Foreskin keratinocyte (primary cell): ENCODE measurements at places on chromosomes 11 and 22.

GRCh38 chr11:44971185-44971584 is 20.5 kb upstream of the TP53I11 start:
- DNase-seq: no peak

- no peak for DNase-seq
Observed at GRCh38 chr11:331358-332060, 10.8 kb upstream of the IFITM3 start.

GRCh38 chr11:33615751-33616150 is 84.9 kb downstream of the C11orf91 start:
- peak; percentile 64 for DNase-seq

GRCh38 chr11:102974552-102975280 is 19.2 kb upstream of the MMP13 start:
- peak; percentile 85 for DNase-seq

DNA sequence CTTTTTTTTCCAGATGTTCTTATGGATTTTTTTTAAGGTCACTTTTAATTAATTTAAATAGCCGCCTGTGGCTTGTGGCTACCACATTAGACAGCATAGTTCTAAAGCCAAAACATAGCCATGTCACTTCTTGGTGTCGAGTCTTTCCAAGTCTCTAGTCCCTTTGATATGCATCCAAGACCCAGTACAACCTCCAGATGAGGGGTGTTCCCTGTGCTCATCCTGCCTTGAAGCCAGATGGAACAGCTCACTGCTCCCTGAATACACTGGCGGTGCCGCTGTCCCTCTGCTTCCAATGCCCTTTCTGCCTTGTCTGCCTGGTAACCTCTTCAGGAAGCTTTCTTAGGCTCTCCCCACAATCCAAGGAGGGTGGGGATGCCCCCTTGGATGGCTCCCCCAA is 338.0 kb downstream of the TENM4 start:
- no peak for DNase-seq

DNA sequence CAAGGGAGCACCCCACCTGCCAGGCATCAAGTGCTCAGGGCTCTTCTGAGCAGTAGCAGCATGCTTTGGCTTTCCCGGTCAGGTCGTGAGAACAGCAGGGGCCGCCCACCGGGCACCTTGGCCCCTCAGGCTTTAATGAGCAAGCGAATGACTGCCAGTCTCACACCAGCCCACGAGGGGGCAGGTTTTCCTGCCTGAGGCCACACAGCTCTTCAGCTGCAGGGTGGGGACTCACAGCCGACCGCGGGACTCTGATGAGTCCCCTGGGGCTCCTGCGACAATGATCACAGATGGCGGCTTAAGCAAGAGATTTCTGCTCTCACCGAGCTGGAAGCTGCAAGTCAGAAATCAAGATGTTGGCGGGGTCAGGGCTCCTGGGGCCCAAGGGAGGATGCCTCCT is 14.3 kb upstream of the FGF19 start:
- DNase-seq: no peak

- peak; percentile 26 for DNase-seq
Observed at GRCh38 chr11:80417681-80418080, 976.9 kb upstream of the TENM4 start.

GRCh38 chr11:35363246-35363801 is 56.0 kb downstream of the SLC1A2 start:
- DNase-seq: no peak

GRCh38 chr11:38667359-38667758 is 2069.3 kb upstream of the RAG2 start:
- no peak for DNase-seq

DNA sequence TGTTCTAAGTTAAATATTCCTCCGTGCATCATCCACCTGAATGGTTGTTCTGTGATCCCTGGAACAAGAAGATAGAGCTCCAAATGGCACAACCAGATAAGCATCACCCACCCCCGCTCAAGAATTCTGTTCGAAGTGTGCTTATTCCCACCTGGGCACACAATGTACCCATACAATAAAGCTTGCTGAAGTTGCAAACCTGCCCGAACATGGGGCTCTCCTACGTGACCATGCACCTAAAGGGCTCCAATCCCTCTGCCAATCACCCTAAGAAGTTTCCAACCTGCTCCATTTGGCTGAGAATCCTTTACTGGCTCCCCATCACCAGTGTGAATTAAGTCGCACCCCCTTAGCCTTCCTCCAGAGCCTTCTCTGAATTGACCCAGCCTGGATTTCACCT is 1157.4 kb downstream of the TBC1D22A start:
- DNase-seq: no peak

- no peak for DNase-seq
Observed at GRCh38 chr11:75840522-75840921, 25.5 kb downstream of the UVRAG start.

GRCh38 chr11:7612661-7613393 is 60.5 kb downstream of the CYB5R2 start:
- DNase-seq: peak; percentile 53

- no peak for DNase-seq
Observed at GRCh38 chr22:24504540-24504939, 9.4 kb downstream of the UPB1 start.

DNA sequence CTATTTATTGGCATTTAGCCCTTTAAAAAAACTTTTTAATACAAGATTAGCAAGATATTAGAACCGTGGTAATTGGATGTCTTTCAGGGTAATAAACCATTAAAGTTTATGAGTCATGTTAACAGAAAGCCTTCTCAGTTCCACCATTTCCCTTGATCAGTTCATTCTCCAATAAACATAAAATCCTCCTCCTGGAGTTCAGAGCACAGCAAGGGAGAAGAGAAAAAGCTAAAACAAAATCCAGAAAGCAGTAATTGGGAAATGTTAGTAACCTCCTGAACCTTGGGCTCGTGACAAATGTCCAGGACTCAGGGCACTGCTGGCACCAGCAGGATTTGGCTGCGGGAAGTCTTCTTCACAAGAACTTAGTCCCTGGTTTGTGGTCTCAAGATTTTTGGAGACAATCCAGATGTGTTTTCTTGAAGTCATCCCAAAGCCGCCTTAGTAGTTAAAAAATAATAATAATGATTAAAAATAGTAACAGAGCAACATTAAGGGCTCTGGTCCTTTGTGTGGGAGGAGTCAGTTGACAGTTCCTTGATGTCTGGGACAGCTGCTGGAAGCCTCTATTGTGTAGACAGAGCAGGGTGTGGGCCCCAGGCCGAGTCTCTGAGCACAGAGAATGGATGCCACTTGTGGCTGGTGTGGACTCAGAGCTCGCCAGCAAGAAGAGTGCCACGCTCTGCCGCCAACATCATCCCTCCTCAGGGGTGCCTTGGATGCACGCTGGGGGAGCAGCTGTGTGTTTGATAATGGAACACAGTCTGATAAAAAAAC is 43.4 kb upstream of the PITPNB start:
- DNase-seq: no peak

DNA sequence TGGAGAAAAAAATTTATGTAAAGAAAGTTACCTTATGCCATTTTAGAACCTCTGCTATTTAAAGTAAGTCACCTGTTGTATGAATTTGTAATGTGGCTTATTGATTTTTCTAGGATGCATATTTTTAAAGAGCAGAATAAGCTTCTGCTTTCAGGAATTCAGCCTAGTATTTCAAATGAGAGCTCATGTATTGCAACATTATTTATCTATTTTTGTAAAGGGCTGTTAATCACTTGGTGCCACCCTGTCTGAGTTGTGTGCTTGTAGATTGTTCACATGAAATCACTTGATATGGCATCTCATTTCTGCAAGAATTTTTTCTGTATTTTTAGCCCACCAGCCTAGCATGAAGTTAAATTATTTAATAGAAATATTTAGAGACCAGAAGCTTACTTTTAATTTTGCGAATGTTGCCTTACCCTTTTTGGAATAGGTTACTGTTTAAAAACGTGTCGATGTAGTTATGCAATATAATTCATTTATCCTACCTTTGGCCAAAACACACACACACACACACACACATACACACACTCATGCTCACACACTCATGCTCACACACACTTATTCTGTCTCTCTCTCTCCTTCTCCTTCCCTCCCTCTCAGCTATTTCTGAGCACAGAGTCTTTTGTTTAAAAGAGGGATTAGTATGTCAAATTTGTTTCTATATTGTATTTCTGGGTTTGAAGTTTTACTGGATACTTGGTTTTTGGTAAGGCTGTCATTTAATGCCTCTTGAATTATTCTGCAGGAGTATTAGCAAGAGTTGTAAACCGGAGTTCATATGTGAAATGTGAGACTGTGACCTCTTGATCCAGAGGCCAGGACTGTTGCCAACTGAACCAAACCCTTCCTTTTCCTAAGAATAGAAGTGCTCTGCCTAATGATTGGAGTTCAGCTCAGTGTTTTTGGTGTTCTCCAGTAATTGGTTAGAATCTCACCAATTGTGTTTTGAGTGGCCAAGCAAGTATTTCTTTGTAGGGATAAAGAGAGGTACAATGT is 34.4 kb downstream of the YAP1 start:
- no peak for DNase-seq

DNA sequence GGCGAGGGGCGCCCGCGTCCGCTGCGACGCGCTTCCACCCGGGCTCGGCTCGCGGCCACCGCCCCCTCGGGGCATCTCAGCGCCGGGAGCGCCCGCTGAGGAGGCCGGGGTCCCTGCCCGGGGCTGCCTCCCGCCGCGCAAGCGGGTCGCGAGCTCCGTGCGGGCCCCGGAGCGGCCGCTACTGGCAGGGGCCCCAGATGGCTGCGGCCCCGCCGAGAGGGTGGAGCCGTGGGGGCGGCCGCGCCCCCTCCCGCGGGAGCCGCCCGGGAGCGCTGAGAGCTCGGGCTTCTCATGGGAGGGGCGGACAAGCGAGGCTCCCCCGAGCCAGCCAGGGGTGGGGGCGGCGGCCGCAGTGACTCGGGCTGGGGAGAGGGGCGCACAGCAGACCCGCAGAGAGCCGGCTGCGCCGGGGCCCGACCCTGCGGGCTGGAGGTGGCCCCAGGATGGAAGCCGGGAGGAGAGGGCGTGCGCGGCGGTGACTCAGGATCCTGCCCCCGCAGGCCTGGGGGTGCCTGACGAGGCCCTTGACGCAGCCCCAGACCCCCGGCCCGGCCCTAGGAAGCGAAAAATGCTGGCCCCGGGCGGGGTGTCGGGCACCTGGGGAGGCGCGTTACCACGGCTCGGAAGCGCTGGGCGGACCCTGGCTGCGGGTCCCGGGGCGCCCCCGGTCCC is 603 bp upstream of the ZFTA start:
- DNase-seq: no peak

DNA sequence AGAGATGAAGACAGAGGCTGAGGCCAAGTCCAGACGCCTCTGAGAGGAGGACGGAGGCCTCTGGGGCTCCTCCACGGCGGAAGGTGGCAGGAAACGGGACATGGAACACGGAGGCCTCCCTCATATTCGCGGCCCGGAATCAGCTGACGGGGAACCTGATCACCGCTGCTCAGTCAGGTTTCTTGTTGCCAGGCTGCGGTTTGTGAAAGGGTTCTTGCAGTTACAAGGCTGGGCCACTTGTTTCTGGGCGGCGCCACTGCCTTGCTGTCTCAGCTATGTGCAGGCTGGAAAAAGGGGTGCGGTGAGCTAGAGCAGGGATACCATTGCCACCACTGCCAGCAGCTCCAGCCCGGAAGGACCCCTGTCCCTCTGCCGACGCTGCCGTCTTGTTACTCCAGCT is 10.0 kb upstream of the MMP1 start:
- no peak for DNase-seq

DNA sequence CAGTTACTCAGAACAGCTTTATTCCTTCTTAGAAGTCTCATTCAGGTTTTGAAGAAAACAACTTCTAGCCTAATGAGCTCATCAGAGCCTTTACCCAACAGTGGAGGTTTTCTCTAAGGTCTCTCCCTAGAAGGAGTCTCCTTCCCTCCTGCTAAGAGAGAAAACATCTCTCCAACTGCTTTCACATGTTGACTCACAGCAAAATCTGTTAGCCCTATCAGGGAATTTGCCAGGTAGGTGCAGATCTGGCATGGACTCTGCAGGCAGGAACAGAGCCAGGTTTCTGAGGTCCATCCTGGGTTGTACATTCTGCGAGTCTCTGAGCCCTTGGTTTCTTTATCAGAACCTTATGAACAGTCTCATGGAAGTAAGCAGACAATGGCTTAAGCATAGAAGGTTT is 214.4 kb downstream of the HIPK3 start:
- DNase-seq: no peak

DNA sequence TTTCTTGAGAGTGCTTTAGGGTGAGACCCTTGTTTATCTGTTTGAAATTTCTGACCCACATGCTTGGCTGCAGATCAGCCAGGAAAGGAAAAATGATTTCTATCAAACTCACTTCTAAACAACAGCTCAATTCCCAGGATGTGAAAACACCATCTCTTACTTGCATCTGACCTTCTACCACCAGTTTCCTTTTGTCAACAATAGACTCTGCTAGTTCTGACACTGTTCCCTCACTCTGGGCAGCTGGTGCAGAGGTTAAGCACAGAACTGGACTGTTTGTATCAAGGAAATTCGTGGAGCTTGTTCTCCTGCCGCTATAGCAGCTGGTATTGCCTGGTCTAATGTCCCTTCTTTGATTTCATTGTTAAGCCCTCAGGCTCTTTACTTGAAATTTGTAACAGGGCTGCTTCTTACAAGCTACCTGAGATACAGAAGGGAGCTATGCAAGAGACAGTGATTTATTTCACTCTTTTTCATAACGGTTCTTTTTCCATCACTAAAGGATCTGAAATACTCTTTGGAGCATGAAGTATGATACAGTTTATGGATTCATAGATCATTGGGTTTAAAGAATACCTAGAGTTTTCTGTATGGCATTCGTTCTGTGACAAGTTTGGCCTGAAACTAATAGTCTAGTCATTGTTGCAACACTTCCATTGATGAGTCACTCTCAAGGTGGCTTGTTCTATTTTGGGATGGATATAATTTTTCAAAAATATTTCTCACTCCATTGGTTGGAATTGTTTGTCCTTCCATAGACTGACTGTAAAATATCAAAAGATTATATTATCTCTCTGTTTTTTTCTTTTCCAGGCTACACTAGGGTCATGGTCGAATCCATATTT is 178.2 kb upstream of the ZC3H12C start:
- peak; percentile 63 for DNase-seq

GRCh38 chr22:39153220-39153717 is 789 bp upstream of the CBX7 start:
- no peak for DNase-seq
